Stomach (tissue), 19 donors: ENCODE measurements at places on chromosomes 5 and 9.

GRCh38 chr9:116599342-116599884 lies 87.7 kb upstream of the TRIM32 start:
- DNase-seq: no peak

- DNase-seq: no peak
Measured at GRCh38 chr9:99724640-99725039, 97.0 kb upstream of the NR4A3 start.

- no peak for DNase-seq
Measured at GRCh38 chr5:11191673-11192072, 430.6 kb upstream of the DAP start.

GRCh38 chr5:79621056-79621455 lies 8.8 kb downstream of the TENT2 start:
- no peak for DNase-seq

GRCh38 chr5:173697931-173698579 lies 81.6 kb upstream of the BOD1 start:
- DNase-seq: peak; percentile 27

DNA sequence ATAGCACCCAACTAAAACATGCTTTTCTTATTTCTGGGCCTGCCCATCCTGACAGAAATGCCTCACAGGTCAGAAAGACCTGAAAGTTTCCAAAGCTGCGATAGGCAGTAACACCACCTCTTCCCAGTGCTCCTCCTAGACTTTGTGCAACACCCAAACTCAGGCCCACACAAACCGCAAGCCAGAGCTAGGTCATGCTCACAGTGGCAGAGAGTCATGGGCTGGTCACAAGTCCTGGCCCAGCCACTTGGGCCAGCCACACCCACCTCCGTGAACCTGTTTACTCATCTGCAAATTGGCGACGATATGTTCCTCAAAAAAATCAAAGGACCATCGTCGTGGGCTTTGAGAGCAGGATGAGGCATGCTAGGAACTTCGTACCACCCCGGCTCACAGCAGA lies 44.0 kb upstream of the SLC25A51 start:
- no peak for DNase-seq

GRCh38 chr5:15645381-15646160 lies 145.6 kb downstream of the FBXL7 start:
- DNase-seq: no peak

- DNase-seq: no peak
Measured at GRCh38 chr9:88503081-88503844, 31.7 kb upstream of the NXNL2 start.
